Left ventricle myocardium inferior (tissue), 1 donor: ENCODE measurements at places on chromosomes 7 and 10. TPM values are rescaled to one million over a fixed set of nuclear protein-coding genes. Genes with fewer than 3 reads are reported as not detected.

The JCAD gene
- total RNA-seq = 23.5 TPM

DNA sequence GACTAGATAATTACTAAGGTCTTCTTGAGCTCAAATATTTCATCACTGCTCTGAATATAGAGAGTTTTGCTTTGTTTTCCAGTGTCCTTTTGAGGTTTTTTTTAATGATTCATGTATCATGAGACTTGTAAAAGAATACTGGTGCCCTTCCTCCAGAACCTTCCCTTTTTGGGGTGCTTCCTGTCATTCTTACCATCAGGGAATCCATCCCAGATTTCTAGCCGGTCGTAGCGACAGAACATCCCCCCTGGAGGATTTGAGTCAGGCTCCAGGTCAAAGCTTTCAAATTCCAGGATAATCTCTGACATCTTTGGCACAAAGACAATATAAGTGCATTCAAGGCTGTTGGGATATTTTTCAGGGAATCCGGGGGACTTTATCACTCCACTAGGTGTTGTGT is 71.0 kb downstream of the NRP1 start:
- no peak for DNase-seq

DNA sequence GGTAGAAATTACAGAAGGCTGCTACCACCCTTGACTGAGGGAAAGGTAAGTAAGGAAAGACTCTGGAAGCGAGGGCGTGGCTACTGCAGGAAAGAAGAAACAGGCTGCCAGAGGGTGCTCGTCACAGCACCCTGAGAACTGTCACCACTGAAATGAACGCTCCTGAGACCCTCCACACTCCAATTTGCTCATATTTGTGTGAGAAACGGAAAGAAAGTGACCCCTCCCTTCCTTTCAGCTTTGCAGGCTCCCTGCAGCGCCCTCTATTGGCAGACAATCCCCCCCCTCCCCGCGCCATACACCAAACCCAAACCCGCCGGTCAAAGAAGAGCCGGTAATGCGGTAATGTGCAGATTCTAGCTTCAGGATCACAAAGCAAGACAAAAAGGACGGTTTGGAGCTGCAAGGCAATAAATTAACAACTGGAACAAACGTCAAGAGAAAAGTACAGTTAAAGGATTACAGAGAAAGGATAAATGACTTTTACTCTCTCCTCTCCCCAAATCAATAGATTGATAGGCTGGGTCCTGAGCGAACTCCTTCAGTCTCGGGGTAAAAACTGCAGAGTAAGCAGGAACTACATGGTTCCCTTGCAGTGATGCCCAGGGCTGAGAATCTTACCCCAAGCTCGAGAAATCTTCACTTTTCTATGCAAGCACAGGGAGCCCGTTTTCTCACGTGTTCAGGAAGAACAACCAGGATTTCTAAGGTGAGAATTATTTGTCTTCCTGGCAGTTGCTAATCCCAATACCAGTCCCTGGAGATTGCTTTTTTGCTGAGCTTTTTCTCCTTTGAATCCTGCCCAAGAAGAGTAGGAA is 47.6 kb downstream of the STEAP1B start:
- DNase-seq = peak; percentile 62

The TFEC gene
- 1.7 TPM for total RNA-seq

The ASZ1 gene
- total RNA-seq = not detected

- DNase-seq = no peak
These were observed 334.8 kb downstream of the GLRX3 start for GRCh38 chr10:130470973-130471372.

The CD36 gene
- total RNA-seq = 1,018 TPM

- no peak for DNase-seq
These were observed 39.4 kb upstream of the ATOH7 start for GRCh38 chr10:68271196-68271882.

GRCh38 chr10:34192646-34193045 is 622.5 kb downstream of the PARD3 start:
- no peak for DNase-seq

The GIMAP6 gene
- total RNA-seq = 24.3 TPM

- no peak for DNase-seq
These were observed 568.8 kb upstream of the ADARB2 start for GRCh38 chr10:2306081-2306480.

The SEMA4G gene
- total RNA-seq = 0.52 TPM

GRCh38 chr10:72283131-72283530 is 9.4 kb downstream of the DDIT4 start:
- DNase-seq = no peak

DNA sequence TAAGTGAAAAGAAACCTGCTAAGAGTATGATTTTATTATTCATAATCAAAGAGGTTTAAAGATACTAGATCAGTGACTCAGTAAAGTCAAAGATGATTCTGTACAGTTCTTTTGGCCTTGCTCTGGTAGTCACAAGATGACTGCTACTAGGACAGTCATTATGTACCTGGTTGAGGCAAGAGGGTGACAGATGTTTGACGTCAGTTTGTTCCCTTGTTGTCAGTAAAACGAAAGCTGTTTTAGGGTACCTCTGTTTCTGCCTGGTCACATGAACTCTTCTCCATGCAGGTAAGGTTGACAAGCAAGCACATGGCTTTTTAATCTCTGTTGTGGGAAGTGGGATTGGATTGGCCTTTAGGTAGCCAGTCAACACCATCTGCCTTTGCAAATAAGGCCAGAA is 308.0 kb downstream of the EXOC4 start:
- DNase-seq = no peak

DNA sequence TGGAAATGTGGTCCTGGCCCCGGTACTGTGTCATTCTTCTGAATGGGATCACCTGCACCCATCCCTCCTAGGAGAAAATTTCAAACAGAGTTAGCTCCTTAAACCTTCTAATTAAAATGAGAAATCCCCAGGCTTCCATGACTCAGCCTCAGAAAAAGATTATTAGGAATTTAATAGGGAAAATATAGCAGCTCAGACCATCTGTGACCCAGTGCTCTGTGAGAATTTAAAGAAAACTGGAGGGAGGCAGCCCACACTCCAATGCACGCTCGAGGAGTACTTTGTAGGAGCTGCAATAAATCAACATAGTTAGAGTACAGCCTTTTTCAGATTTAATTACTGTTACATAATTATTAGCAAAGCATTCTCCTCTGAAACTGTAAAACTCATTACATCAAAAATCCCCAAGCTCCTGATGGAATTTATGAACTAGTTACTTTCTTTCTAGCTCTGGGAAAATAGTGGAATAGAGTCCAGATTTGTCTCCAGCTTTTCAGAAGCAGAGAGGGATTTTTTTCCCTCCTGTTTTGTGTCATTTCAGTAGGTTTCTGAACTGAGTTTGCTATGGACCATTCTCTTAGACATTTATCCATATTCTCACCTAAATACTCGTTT is 30.1 kb downstream of the NEUROD6 start:
- no peak for DNase-seq

- DNase-seq = no peak
These were observed 184.6 kb downstream of the SGMS1 start for GRCh38 chr10:50439187-50439586.

The HYAL4 gene
- not detected for total RNA-seq

The GATA3 gene
- total RNA-seq = 1.4 TPM

DNA sequence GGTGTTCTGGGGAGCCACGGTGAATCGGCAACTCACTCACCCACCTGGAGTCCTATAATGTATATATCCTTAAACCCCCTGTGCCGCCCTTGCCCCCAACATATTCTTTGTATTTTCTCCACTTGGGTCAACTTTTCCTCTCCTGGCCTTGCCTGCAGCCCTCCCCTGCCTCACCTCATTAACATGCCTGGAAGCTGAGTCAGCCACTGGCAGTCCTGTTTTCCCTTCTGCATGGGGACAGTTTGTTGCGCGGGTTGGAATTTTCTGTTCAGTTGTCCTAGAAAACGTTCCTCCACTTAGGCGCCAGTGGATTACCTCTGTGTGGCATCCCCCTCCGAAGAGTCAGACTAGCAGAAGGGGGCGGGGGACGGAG is 97.4 kb downstream of the C10orf105 start:
- no peak for DNase-seq

- DNase-seq = no peak
These were observed 912.0 kb downstream of the SORCS1 start for GRCh38 chr10:106252541-106252940.

GRCh38 chr10:52011118-52011517 is 303.0 kb upstream of the DKK1 start:
- no peak for DNase-seq

DNA sequence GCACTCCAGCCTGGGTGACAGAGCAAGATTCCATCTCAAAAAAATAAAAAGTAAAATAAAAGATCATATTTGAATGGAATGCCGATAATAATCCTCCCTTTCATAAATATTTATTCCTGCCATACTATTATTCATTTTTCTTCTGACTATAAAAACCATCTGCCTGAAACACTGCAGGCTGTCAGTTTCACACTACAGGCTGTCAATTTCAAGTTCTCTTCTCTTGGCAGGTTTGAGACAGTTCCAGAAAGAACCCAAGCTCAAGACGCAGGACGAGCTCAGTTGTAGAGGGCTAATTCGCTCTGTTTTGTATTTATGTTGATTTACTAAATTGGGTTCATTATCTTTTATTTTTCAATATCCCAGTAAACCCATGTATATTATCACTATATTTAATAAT is 18.2 kb upstream of the AGBL3 start:
- no peak for DNase-seq

The NUPR2 gene
- not detected for total RNA-seq

GRCh38 chr10:62578301-62578700 is 204.1 kb downstream of the ZNF365 start:
- DNase-seq = no peak

The ARHGAP22 gene
- 3.8 TPM for total RNA-seq

The EMX2 gene
- total RNA-seq = 0.25 TPM

DNA sequence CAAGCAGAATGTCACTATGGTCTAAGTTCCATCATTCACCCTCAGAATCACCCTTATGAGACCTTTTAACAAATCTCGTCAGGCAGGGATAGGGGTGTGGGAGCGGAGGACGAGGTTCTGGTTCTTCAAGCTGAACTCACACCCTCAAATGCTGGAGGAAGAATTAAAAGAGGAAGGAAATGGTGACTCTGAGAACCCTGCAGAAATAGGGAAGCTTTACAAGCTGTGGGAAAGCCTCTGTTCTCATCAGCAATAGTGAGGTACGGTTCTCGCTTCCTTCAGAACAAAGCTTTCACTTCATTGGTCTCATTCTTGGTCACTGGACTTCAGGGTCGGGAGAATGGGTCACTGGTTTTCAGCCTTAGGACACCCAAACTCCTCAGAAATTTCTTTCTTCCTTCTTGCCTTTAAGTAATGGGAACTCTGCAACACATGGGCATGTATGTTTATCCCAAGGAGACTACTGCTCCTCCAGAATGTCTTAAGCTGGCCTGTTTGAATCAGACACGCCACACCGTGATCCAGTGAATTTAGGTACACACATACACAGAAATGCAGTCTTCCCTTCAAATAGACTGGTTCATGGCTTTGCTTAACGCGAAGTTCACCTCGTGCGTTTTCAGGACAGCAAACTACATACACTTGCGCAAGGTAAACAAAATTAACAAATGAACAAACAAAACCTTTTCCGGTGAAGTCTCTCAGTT is 226.0 kb downstream of the SFMBT2 start:
- no peak for DNase-seq

DNA sequence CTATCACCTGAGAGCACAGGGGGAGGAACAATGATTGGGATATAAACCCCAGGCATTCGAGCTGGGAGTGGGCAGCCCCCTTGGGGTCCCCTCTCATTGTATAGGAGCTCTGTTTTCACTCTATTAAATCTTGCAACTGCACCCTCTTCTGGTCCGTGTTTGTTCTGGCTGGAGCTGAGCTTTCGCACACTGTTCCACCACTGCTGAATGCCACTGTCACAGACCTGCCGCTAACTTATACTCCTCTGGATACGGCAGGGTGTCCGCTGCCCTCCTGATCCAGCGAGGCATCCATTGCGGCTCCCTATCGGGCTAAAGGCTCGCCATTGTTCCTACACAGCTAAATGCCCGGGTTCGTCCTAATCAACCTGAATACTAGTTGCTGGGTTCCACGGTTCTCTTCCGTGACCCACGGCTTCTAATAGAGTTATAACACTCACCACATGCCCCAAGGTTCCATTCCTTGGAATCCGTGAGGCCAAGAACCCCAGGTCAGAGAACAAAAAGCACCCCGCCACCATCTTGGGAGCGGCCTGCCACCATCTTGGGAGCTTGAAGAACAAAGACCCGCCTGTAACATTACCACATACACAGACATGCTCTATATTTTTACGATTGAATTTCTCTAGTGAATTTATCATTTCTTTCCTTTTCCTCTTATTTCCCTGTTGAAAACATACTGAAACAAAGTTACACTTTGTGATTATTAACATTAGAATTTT is 9.0 kb downstream of the ZWINT start:
- DNase-seq = no peak

- no peak for DNase-seq
These were observed 101.6 kb downstream of the NKX6-2 start for GRCh38 chr10:132684164-132684891.

GRCh38 chr10:105010411-105011121 is 369.5 kb downstream of the SORCS3 start:
- no peak for DNase-seq

DNA sequence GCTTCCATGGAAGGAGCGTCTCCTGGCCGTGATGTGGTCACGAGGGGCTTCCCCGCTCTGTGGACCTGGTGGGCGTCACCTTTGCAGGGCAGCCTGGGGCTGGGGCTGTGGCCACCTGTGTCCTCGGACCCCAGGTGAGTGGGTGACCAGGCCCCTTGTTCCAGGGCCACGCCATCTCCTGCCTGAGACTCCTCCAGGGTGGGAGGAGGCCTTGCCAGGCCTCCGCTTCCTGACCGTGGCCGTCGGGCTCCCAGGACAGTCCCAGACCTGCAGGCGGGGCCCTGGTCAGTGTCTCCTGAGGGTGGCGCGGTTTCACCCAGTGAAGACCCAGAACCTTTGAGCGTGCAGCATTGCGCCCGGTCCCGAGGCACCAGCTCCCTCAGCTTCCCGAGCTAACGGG is 20.4 kb upstream of the UTF1 start:
- no peak for DNase-seq

DNA sequence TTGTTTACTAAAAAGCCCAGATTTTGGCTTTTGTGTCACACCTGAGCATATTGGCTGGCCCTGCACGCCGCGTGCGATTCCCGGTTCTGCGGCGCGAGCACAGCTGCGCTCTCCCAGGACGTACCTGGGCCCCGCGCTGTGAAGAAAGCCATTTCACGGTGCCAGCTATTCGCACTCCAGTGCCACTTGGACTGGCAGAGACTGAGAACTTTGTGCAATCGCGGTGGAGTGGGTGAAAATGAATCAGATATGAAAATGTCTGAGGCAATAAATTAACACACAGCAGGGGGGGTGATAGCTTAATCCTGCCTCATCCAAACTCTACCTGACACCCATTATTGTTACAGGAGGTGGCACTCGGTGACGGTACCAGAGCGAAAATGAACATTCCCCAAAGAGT is 330.1 kb upstream of the MGMT start:
- DNase-seq = no peak

GRCh38 chr7:147944321-147944720 is 646.2 kb upstream of the C7orf33 start:
- no peak for DNase-seq

DNA sequence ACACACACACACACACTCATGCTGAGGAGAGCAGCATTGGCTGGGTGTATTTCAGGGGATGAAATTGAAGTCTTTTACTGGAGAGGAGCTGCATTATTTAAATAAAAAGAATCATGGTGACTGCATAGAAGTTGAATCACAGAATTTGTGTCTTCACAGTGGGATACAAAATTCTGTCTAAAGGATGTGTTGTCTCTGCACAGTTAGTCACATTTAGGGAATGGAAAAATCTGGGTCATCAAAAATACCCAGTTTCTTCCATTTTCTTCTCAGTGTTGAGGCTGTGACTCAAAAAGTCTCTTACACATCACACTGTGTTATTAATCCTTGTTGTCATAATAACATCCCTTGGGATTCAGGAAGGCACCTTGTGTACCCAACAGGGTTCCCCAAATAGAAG is 10.9 kb downstream of the PAPSS2 start:
- DNase-seq = no peak

The AKR1C3 gene
- 27.1 TPM for total RNA-seq
